Stimulated activated CD4-positive, alpha-beta T cell treated with anti-CD3 and anti-CD28 coated beads, Interleukin-15, amount 100 ng/mL, for 1 hour (primary cell): ENCODE measurements at places on chromosomes 4 and X.

- no peak for DNase-seq
These were observed 73.1 kb downstream of the PALLD start for GRCh38 chr4:168569931-168570276.

DNA sequence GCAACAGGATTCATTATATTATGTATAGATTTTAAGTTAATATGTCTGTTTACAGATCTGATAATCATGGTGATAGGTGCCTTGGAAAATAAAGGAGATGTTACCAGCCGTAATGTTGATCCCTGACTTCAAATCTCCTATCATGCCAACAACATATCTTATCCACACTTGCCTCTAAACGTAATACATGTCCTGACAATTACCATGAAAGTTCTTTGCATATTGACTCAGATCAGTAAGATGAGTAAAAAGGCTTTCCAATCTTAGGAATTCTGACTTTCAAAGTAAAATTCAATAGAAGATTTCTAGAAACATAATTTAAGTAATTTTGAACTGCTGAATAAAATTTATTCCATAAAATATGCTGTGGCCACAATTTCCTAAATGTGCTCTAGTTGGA, 513.3 kb downstream of the ANKRD50 start:
- DNase-seq: no peak

GRCh38 chr4:41505161-41505661, 32.7 kb upstream of the LIMCH1 start:
- DNase-seq: no peak

DNA sequence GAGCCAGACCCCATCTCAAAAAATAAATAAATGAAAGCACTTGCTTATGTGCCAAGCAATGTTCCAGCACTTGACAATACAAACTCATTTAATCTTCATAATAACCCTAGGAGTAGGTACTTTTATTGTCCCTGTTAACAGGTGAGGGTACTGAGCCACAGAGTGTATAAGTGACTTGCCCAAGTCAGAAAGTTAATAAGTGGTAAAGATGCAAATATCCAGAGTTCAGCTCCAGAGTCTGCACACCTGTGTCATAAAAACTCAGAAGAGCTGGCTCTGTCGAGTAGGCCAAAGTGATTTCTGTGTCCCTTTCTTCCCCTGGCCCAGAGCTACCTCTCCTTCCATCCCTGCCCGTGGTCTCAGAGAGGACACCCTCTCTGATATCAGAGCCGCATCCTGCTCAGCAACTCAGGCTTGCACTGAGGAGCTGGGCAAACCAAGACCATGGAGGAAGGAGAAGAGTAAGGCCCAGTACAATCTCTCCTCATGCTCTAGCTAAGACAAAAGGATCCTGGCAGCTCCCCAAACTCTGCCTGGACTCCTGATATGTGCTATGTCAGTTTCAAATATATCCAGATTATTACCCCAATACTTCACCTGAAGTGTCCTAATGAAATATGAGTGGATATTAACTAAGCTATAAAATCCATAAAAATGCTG, 136.3 kb downstream of the HS6ST2 start:
- DNase-seq: no peak

- DNase-seq: peak; percentile 42
These were observed 237.5 kb downstream of the BCOR start for GRCh38 chrX:39859991-39860861.

- no peak for DNase-seq
These were observed 240.1 kb upstream of the ANKRD50 start for GRCh38 chr4:124952601-124953000.
